Endothelial cell of umbilical vein (primary cell): ENCODE measurements at places on chromosomes 5 and 9.

- no peaks in the 10 kb centered on the region for H3K36me3 ChIP-seq
- H3K4me1 ChIP-seq = no peaks in the 10 kb centered on the region
- no peaks in the 10 kb centered on the region for H3K27me3 ChIP-seq
- H3K27ac ChIP-seq = no peak overlapping the region
Observed at GRCh38 chr5:39977066-39977655, 552.4 kb upstream of the DAB2 start.

DNA sequence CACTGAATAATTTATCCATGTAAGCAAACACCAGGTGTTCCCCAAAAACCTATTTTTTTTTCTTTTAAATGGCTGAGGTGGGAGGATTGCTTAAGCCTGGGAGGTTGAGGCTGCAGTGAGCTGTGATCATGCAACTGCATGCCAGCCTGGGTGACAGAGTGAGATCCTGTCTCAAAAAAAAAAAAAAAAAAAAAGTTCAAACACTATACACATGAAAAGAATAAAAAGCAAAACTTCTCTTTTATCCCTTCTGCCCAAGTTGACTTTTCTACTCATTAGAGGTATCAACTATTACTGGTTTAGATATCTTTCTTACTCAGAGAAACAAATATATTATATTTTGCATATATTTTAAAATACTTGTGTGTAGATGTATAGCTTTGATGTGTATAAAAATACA, 17.8 kb downstream of the DCTN4 start:
- H3K27ac ChIP-seq = no peak overlapping the region
- H3K4me1 ChIP-seq = no peaks in the 10 kb centered on the region
- DNase-seq = no peak
- H3K27me3 ChIP-seq = no peaks in the 10 kb centered on the region
- H3K4me3 ChIP-seq = no peak overlapping the region

DNA sequence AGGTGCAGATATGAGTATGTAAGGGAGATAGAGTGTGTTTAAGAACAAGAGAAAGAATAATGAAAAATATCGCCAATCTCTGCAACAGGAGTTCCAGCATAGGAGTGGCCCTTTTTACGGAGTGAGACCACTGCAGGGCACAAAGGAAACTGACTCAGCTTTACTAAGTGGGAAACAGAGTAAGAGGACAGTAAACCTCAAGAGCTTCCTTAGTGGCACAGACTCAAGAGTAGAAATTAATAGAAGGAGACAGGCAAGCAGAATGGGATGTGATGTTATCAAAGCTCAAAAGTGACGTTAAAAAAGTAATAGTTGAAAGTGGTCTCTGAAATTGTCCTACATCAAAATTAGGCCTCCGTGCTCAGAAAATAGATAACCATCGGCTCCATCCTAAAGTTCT, 2.1 kb upstream of the SH3RF2 start:
- H3K36me3 ChIP-seq = no peaks in the 10 kb centered on the region
- H3K27ac ChIP-seq = no peak overlapping the region
- H3K4me1 ChIP-seq = peaks cover 12% of the 10 kb centered on the region
- no peaks in the 10 kb centered on the region for H3K27me3 ChIP-seq

- H3K36me3 ChIP-seq = no peaks in the 10 kb centered on the region
- H3K4me1 ChIP-seq = no peaks in the 10 kb centered on the region
- no peak overlapping the region for H3K27ac ChIP-seq
- no peaks in the 10 kb centered on the region for H3K27me3 ChIP-seq
- H3K4me3 ChIP-seq = no peak overlapping the region
Observed at GRCh38 chr5:32330126-32330971, 17.6 kb upstream of the MTMR12 start.

- no peaks in the 10 kb centered on the region for H3K27me3 ChIP-seq
- no peak overlapping the region for H3K4me3 ChIP-seq
- H3K36me3 ChIP-seq = no peaks in the 10 kb centered on the region
Observed at GRCh38 chr5:180832638-180833068, 28.4 kb downstream of the ZFP62 start.

DNA sequence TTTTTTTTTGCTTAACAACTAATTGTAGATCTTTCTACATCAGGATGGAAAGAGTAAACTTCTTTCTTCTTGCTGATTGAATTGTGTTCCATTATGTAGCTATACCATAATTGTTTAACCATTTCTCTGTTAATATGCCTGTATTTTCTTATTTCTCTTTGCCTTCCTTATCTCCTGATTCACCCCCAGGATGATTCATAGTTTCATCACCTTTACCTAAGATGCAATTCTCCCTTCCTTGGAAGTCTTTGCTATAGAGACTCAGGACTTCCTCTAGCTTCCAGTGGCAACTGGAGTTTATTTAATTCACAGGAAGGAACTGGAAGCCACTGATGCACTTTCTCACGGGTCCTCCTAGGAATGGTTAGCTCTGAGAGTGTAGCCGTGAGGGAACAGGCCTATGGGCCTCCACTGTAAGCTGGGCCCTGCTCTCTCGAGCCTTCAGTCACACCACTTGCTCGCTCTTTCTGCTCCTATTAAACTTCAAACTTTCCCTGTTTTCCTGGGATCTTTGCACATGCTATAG, 83.1 kb downstream of the FGF1 start:
- no peaks in the 10 kb centered on the region for H3K36me3 ChIP-seq
- DNase-seq = peak; percentile 24
- H3K27ac ChIP-seq = no peak overlapping the region
- H3K4me3 ChIP-seq = no peak overlapping the region

DNA sequence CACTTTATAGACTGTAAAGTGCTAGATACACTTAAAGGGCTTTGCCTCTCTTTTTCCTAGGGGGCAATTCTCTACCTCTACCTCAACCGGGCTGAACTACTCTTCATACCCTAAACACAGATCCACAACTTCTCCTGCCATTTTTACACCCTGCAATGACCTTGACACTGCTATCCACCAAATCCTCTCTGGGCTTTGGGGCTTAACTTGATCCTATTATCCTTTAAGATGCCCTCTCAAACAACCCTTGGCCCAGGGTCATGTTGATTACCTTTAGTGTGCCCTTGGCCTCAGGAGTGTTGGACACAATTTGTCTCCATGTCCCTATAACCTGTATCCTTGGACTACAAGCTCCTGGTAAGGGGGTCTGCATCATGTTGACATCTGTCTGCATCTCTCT, 19.5 kb downstream of the ANXA6 start:
- no peaks in the 10 kb centered on the region for H3K27me3 ChIP-seq
- H3K4me1 ChIP-seq = no peaks in the 10 kb centered on the region
- H3K4me3 ChIP-seq = no peak overlapping the region
- H3K36me3 ChIP-seq = peaks cover 62% of the 10 kb centered on the region
- no peak for DNase-seq

DNA sequence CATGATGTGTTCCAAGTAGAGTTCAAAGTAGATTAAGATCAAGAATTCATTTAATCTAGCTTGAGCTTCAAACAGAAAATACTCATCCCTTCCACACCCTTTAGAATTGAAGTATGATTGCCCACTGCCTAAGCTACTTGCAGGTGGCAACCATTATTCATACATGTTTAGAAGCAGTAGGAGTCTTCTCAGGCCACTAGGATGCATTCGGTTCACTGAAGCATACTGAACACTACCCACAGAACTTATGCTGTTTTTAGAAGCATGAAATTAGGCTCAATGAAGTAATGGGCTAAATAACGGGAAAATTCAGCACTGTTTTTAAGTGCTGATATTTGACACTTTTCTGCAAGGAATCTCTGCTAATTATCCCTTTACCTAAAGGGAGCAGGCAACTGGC, 263.4 kb downstream of the DEPDC1B start:
- H3K27me3 ChIP-seq = no peaks in the 10 kb centered on the region
- no peaks in the 10 kb centered on the region for H3K36me3 ChIP-seq
- no peak overlapping the region for H3K4me3 ChIP-seq
- no peaks in the 10 kb centered on the region for H3K4me1 ChIP-seq

DNA sequence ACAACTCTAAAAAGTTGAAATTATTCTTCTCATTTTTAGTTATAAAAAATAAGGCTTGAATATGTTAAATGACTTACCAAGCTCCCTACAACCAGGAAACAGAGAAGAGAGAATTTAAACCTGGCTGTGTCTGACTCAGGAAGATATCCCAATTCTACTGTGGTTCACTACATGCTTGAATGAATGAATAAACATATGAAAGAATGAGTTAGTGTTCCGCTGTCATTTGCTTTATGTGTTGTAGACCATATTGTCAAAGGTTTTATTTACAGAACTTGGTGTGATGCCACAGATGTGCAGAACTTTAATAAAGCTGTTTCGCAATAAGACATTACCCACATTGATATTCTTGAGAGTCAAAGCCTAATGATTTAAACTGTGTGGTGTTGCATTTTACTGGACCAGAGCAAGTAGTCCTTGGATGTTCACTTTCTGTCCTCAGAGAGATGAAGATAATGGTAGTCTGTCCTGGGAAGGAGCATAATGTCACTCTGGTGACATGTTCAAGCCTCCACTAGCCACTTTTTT, 313.2 kb downstream of the TRIM32 start:
- H3K36me3 ChIP-seq = no peaks in the 10 kb centered on the region
- DNase-seq = no peak
- H3K27me3 ChIP-seq = no peaks in the 10 kb centered on the region

- H3K36me3 ChIP-seq = no peaks in the 10 kb centered on the region
- H3K4me3 ChIP-seq = no peak overlapping the region
- no peak for DNase-seq
- no peak overlapping the region for H3K27ac ChIP-seq
Observed at GRCh38 chr5:117302949-117303348, 728.3 kb upstream of the SEMA6A start.

GRCh38 chr9:1008216-1008615, 31.8 kb downstream of the DMRT3 start:
- no peak overlapping the region for H3K27ac ChIP-seq
- no peaks in the 10 kb centered on the region for H3K36me3 ChIP-seq
- no peaks in the 10 kb centered on the region for H3K27me3 ChIP-seq
- DNase-seq = no peak

- no peaks in the 10 kb centered on the region for H3K4me1 ChIP-seq
- no peaks in the 10 kb centered on the region for H3K36me3 ChIP-seq
- no peak for DNase-seq
- peaks cover 5% of the 10 kb centered on the region for H3K27me3 ChIP-seq
- H3K4me3 ChIP-seq = no peak overlapping the region
Observed at GRCh38 chr5:77011498-77011897, 18.7 kb upstream of the AGGF1 start.

DNA sequence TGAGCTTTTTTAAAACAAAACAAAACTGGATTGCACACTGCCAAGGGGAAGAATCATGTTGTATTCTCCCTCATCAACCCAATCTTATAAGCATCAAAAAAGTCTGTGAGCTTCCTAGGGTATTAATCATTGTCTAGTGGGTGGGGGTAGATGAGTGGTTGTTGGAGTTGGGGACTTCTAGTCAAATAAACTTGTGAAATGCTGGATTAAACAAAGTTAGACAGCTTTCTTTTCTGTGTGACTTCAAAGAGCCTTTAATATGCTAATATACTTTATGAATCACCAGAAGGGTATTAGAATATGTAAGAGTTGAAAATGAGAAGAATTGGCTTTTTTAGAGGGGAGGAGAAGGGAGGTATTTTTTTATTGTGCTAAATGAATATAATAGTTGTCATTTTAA, 87.7 kb downstream of the GALNT10 start:
- no peaks in the 10 kb centered on the region for H3K4me1 ChIP-seq
- DNase-seq = no peak
- H3K36me3 ChIP-seq = no peaks in the 10 kb centered on the region
- no peak overlapping the region for H3K27ac ChIP-seq
- no peaks in the 10 kb centered on the region for H3K27me3 ChIP-seq

- H3K27me3 ChIP-seq = no peaks in the 10 kb centered on the region
- no peak for DNase-seq
- H3K4me1 ChIP-seq = no peaks in the 10 kb centered on the region
- H3K36me3 ChIP-seq = no peaks in the 10 kb centered on the region
Observed at GRCh38 chr9:89122949-89123348, 55.7 kb downstream of the SHC3 start.

GRCh38 chr9:77427256-77427927, 220.7 kb downstream of the GNA14 start:
- H3K27ac ChIP-seq = no peak overlapping the region
- no peak overlapping the region for H3K4me3 ChIP-seq
- H3K27me3 ChIP-seq = no peaks in the 10 kb centered on the region

DNA sequence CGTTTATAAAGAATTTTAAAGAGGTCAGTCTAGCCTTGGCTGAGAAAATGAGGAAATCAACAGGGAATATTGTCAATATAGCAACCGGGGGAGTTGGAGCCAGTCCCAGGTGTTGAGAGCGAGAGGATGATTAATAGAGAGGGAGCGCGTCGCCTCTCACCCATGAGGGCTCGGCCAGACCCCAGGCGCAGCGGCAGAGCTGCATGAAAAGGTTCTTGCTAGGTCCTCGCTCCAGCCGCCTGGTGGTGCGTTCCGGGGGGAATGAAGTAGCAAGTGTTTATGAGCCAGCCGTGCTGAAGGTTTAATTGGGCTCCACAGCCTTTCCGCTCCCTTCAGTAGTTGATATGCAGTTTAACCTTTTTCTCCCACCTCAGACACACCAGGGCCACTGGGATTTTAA, 167.3 kb upstream of the IRX1 start:
- H3K4me1 ChIP-seq = no peaks in the 10 kb centered on the region
- no peak for DNase-seq
- H3K4me3 ChIP-seq = no peak overlapping the region

DNA sequence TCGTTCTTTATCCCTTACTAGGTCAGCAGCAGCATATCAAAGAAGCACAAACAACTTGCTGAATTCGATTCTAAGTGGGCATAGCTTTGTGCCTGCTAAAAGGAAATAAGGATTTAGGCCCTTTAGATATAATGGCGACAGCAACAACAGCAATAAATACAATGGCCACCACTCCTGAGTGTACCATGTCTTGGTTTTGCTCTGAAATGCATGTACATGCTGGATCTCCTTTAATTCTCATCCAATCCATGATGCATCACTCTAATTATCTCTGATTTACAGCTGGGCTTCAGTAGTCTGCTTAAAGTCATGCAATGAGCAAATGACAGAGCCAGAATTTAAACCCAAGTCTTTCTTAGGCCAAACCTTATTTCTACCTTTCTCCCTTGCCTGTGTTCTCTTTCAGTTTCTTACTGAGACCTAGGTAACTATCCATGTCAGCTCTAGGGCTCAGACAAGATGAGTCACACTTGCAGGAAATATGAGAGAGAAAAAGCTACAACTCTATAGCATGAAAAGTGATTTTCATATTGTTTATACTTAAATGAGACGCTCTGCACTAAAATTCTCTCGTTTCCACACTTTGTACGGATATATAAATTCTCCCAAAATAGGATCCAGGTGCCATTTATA, 111.8 kb downstream of the HMHB1 start:
- H3K36me3 ChIP-seq = no peaks in the 10 kb centered on the region
- no peak overlapping the region for H3K4me3 ChIP-seq
- peak overlapping the region; percentile 3 for H3K27ac ChIP-seq
- peaks cover 31% of the 10 kb centered on the region for H3K4me1 ChIP-seq

- H3K36me3 ChIP-seq = no peaks in the 10 kb centered on the region
- no peak overlapping the region for H3K4me3 ChIP-seq
- no peak for DNase-seq
- no peaks in the 10 kb centered on the region for H3K4me1 ChIP-seq
- H3K27me3 ChIP-seq = no peaks in the 10 kb centered on the region
Observed at GRCh38 chr5:112086740-112087139, 329.7 kb upstream of the NREP start.

DNA sequence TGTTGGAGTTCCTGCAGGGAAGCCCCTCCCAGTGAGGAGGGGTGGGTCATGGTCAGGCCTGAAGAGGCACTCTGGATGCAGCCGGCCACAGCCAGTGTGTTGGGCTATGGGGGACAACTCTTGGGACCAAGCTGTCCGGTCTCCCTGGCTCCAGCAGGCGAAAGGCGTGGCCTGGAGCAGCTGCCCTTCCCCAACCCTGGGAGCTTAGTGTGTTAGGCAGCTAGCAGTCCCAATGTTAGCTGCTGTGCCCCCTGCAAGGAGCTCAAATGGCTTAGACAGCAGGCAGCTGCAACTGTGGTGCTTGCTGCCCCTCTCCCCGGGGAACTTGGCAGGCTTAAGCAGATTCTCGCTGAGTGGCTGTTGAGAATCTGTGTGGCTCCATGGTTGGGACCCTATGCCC, 67.5 kb upstream of the ACTBL2 start:
- H3K27me3 ChIP-seq = no peaks in the 10 kb centered on the region
- H3K4me3 ChIP-seq = no peak overlapping the region
- no peaks in the 10 kb centered on the region for H3K4me1 ChIP-seq
- no peaks in the 10 kb centered on the region for H3K36me3 ChIP-seq
